ENCODE measurements at places on chromosomes 12 and 14.

DNA sequence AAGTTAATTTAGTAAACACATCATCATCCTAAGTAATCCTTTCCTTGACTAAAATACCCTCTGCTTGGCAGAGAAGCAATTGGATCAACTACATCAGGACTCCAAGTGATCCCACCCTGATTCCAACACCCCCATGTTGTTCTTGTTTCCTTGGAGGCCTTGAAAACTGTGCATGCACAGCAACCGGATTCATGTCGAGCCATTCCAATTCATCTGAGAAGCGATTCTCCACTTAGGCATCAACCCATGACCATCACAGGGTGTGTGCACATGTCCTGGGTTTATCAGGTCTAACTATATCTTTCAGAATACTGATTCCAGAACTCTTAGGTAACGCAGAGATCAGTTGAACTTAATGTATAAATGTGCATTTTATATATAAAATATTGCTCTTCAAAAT, 163.0 kb downstream of the NAV3 start:
- DNase-seq: no peak

GRCh38 chr12:85639834-85640233, 196.4 kb downstream of the RASSF9 start:
- DNase-seq: no peak

- peak; percentile 67 for DNase-seq
Observed at GRCh38 chr14:64196814-64197411, 97.3 kb downstream of the ESR2 start.

DNA sequence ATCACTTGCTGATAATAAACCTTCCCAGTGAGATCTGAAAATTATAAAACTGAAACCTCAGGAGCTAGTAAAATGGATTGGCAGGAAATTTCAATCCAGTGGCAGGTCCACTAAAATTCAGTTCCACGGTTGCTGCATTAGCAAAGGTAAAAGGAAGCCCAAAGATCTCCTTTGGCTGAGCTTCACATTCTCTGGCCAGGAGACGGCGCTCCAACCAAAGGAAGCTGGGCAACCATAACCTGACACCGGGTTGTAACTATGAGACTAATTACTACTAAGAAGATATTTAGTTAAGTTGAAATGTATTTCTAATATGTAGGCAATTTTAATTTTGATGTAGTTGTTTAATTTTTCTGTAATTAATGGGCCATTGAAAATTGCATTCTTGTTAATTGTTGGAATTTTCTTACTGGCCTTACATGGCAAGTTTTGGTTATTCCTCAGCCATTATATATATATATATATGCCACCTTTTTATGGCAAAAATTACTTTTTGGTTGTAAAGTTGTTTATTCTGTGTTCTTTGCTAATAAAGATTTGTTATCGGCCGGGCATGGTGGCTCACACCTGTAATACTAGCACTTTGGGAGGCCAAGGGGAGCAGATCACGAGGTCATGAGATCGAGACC, 17.0 kb downstream of the OR8S1 start:
- DNase-seq: peak; percentile 37

DNA sequence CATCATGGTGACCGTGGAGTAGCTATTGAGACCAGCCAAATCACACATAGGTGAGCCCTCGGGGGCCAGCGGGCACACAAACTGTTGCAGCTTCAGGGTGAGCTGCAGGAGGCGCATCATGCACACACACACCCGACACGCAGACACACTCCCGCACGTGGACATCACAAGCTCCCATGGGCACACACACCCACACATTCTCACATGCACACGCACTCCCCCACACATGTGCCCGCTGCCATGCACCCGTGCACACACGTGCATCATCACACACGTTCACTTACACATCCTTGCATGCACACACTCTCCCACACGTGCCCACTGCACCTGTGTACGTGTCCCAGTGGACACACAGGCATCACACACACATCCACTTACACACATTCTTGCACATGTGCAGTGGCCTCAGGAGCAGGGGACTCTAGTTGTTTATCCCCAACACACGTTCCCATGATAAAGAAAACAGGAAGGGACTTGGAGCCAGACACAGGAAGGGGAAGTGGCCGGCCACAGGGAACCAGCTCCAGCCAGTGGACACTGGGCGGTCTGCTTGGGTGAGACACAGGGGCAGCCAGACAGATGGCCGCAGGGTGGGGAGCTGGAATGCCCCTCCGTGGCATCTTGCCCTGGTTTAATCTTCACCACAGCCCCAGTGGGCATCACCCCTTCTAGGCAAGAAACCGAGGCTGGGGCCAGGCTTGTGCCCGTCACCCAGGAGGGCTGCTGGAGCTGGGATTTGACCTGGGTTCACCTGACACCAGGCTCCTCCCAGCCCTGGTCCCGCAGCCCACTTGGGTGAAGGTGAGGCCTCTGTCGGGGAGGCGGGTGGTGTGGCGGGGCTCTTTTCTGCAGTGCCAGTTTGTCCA, 49.7 kb downstream of the CYP46A1 start:
- DNase-seq: no peak

GRCh38 chr12:67524861-67525616, 123.5 kb upstream of the DYRK2 start:
- DNase-seq: no peak

GRCh38 chr12:47767216-47767724, 5.8 kb upstream of the SLC48A1 start:
- DNase-seq: peak; percentile 53

DNA sequence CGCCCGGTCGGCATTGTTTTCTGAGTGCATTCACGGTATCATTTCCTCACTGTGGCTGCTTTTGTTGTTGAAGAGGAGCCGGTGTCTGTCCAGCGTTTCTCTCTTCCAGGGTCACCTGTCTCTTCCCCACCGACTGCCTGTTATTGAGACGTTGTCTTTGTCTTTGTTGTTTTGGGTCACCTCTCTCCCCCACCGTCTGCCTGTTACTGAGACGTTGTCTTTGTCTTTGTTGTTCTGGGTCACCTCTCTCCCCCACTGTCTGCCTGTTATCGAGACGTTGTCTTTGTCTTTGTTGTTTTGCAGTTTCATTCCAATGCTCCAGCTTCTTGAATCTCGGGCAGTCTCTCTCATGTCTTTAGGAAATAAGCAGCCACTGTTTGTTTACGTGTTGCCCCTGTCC, 69.9 kb downstream of the DDX51 start:
- no peak for DNase-seq

GRCh38 chr12:57236201-57236924, 6.9 kb downstream of the SHMT2 start:
- no peak for DNase-seq

GRCh38 chr14:22478247-22478646, 110.8 kb downstream of the DAD1 start:
- no peak for DNase-seq

- DNase-seq: no peak
Observed at GRCh38 chr12:124751654-124752355, 111.9 kb downstream of the SCARB1 start.

DNA sequence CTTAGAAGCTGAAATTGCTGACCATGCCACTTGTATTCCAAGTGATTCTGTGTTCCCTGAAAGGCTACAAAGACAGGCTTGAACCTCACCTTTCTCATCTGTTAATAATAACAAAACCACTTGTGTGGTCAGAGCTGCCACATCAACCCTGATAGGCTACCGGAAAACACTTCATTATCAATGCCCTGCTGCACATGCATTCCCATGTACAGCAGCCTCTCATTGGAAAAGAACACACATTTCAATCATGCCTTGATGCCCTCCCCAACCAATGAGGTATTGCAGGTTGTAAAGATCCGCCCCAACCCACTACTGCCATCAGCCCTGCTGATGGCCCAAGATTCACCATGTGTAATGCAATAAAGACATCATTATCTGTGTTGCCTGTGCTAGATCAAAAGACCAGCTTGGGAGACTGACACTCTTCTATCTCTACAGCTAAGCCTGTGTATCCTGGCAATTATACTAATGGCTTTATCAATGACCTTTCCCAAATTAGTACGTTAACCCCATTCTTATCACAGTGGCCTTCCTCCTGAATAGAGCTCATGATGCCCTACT, 2.8 kb downstream of the GPR19 start:
- DNase-seq: no peak

DNA sequence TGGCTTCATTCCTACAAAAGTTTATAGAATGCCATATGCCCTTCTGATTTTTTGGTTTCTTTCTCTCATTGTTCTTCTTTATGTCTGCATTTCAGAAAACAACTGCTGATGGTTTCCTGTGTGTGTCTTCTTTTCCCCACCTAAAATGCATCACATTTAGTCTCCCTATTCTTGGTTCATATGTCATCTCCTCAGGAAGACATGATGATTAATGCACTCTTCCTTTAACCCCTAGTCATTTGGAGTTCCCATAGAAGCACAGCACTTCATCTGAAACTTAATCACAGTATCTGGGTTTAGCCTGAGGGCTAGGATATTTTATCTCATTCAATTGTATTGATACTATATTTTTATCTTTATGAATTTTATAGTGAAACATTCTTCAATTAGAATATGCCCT, 21.5 kb downstream of the GNPNAT1 start:
- peak; percentile 13 for DNase-seq

DNA sequence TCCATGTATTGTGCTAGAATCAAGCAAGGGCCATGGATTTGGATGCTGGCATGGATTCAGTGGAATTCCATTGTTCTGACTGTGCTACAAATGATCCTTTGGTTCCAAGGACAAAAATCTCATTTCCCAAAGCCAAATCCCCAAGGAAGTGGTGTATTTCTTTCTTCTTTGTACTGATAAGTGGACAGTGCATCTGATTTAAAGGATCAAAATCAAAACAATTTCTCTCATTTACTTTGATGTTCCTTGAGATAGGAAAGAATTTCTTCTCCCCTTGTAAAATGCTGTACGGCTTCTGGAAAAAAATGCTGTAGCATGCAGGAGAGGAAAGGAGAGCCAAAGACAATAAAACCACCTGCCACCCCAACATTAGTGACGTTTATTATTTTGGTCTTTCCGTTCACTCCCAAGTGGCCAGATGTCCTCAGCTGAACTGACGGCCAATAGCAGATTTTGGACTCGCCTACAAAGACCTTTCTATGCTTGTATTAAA, 185.7 kb downstream of the PRKD1 start:
- peak; percentile 79 for DNase-seq

Data from EH (cell line).